ENCODE measurements at places on chromosomes 1 and 21.
A peak's percentile ranks its signal among the peaks of the same experiment; 100 is the strongest.

- no peak for DNase-seq
Measured at GRCh38 chr1:4772294-4773010, 118.0 kb downstream of the AJAP1 start.

GRCh38 chr1:181327796-181328195, 155.5 kb upstream of the CACNA1E start:
- no peak for DNase-seq

- no peak for DNase-seq
Measured at GRCh38 chr1:156887317-156887716, 6.2 kb upstream of the PEAR1 start.

- DNase-seq = no peak
Measured at GRCh38 chr1:119288751-119289150, 79.8 kb upstream of the HAO2 start.

DNA sequence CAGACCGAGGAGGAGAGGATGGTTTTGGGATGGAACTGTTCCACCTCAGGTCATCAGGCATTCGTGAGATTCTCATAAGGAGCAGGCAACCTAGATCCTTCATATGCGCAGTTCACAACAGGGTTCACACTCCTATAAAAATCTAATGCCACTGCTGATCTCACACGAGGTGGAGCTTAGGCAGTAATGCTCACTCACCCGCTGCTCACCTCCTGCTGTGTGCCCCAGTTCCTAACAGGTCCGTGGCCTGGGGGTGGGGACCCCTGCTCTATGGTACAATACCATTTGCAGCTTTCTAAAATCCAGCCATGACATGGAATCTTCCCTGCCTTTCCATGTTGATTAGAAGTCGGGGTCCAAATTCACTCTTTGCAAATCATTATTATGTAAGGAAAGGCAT, 72.1 kb downstream of the TGFBR3 start:
- DNase-seq = no peak

- DNase-seq = no peak
Measured at GRCh38 chr1:169945181-169945580, 51.5 kb upstream of the SCYL3 start.

DNA sequence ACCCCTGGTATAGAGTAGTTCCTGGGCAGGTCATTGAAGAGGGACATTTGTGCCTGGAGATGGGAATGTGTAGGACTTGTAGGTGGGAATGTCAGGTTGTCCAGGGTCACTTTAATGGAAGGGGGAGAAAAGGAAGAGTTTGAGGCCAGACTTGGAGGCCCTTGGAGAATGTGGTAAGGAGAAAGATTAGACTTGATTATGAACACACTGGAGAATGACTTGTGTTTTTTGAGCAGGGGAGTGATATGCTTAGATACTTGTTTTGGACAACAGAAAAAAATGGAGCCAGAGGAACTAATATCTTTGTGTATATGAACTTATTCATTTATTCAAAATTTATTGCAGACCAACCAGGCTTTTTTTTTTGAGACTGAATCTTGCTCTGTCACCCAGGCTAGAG, 17.9 kb downstream of the ELAPOR1 start:
- DNase-seq = no peak

DNA sequence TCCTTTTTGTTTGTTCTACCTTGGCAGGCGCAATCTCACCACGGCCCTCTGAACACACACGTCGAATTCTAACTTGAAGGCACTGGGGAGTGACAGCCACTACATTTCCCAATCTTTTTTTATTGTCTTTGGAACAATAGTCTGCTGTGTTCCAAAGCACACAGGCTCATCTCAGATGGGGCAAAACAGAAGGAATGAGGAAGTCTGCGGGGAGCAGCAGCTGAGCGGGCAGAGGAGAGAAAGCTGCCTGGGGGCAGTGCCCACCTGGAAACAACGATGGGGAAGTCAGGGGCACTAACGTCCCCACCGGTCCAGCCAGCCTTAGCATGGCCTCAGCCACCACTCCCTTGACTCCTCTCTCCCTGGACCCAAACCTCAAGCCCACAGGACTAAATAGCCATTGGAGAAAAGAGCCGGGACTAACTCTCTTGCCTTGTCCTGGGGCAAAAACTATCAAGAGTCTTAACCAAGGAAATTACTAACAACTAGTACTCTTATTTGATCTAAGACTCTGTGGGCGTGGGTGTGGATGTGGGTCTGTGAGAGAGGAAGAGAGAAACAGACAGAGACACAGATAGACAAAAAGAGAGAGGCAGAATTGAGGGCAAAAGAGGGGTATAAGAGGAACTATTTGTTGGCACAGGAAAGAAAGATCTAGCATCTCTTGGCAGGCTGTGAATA, 34.2 kb downstream of the SYF2 start:
- peak; percentile 39 for DNase-seq

GRCh38 chr1:112887599-112888283, 68.3 kb downstream of the SLC16A1 start:
- no peak for DNase-seq

DNA sequence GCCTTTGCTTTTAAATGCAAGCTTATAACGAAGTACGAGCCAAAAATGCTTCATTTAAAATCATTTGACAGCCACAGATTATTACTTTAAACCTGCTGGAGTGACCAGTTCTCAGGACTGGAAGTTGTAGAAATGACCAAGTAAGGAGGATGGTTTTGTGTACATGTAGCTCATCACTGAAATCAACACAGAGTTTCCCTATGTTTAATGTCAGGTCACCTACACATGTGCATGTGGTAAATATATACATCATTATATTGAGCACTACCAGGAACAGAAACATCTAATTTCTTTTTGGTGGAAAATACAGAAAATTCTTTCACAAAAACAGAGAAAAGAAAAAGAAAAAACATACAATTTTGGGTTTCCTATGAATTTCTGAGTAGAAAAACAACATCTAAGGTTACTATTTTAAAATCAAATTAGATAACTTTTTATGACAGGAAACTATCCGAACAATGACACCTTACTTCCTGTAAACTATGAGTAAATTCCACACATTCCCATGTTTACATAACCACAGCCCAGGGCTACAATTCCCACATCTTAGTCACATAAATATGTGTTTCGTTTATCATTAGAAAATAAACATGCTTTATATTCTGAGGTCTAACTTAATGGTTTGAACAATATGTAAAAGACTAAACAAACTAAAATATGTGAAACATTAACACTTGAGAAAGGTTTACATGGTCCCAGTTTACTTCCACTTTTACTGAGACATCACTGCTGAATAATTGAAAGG, 73.6 kb downstream of the ZNF281 start:
- DNase-seq = no peak

GRCh38 chr1:28642056-28642846, 616 bp downstream of the TAF12 start:
- DNase-seq = peak; percentile 39

- DNase-seq = no peak
Measured at GRCh38 chr1:164668491-164669400, 109.8 kb downstream of the PBX1 start.

DNA sequence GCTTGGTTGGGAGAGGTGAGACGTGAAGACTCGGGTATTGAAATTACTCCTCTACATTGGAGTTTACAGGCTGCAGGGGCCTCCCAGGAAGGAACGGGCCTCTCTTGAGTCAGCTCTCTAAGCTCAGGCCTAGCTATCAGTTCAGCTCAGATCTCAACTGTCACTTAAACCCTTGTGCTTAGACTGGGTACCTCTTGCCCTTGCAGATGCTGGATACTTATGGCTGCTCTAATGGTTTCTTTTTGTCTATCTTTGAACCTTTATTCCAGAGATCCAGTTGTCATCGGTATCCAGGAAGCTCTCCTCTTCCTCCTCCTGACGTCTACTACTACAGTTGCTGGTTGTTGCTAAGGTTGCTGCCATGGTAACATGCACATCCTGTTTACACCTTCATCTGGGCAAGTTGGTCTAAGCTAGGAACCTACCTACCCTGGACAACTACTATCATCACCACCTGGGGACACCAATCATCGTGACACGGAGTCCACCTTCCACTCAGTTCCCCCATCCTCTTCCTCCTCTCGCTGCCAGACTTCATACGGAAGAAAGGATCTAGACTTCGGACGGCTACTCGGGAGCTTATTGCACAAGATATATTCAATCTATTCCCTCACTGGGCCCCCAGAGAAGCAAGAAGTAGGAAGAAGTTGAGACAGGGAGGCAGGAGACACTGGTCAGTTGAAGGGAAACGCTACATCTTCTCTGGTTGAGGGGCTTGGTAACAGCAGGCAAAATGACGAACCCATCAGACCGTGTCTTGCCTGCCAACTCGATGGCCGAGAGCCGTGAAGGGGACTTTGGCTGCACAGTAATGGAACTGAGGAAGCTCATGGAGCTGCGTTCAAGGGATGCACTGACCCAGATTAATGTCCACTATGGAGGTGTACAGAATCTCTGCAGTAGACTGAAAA, 56.1 kb downstream of the ATP2B4 start:
- no peak for DNase-seq

DNA sequence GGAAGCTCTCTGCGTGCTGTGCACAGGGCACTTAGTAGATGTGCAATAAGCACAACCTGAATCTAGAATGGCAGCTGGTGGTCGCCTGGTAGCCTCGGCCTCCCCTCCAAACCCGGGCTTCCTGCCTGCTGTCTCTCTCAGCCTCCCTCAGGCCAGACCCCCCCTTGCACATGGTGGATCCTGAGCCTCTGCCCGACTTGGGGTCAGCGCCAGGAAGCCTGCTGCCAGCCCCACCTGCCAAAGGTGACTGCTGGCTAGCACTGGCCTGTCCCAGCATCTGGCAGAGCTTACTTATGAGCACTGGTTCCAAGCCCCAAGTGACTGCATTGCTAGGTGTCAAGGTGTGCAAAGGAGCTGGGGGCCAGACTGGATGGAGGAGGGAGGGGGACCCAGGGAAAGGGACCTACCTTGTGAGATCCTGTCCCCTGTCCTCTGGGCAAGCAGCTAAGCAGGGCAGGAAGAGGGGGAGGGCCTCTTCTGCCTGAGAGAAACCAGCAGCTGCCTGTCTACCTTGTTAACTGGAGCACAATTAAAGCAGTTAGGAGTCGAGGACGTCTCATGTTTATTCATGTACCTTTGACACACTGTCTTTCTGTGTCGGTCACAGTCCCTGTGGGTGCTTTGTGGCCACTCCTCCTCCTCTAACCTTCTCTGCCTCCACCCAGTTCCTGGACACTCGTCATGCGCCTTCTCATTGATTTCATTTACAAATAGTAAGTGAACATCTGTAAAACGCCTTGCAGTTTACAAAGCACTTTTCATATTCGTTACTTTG, 100.9 kb downstream of the DDX20 start:
- DNase-seq = no peak

- DNase-seq = no peak
Measured at GRCh38 chr21:20698585-20698984, 299.6 kb upstream of the NCAM2 start.

DNA sequence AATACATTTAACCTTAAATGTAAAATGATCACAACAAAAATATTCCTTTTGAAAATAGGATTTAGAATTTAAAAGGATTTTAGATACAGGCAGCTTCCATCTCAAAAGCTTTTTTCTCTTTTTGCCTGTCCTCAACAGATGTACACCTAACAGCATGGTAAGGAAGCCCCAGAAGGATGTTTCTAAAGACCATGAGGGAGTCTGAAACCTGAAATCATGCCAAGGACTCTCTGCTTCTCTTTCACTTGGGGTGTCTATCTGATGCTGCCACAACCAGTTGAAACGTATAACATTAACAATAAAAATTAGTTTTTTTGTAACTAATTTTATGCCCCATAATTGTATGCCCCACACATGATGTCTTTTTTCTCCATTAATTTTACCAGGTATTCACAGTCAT, 5.4 kb upstream of the ZNF281 start:
- DNase-seq = no peak

GRCh38 chr21:37765221-37765900, 150.9 kb downstream of the KCNJ6 start:
- DNase-seq = no peak

- DNase-seq = no peak
Measured at GRCh38 chr1:226640321-226641136, 92.0 kb downstream of the STUM start.

GRCh38 chr1:101960142-101960541, 36.6 kb downstream of the OLFM3 start:
- DNase-seq = no peak

DNA sequence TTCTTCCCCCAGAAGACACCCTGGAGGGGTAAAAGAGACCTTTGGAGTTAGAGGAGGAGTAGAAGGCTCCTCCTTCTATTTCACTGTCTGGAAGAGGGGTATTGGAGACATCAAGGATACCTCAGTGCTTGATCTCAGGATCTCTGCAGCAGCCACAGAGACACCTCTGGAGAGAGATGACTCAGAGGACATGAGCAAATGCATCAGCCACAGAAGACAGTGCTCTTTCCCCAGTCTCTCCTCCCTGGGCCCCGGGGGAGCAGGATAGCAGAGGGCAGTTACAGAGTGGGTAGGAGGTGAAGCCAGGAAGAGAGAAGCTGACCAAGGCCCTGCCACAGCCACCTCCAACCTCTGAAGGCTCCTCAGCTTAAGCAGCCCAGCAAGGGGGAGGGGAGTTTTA, 15.3 kb upstream of the TEDDM1 start:
- no peak for DNase-seq

DNA sequence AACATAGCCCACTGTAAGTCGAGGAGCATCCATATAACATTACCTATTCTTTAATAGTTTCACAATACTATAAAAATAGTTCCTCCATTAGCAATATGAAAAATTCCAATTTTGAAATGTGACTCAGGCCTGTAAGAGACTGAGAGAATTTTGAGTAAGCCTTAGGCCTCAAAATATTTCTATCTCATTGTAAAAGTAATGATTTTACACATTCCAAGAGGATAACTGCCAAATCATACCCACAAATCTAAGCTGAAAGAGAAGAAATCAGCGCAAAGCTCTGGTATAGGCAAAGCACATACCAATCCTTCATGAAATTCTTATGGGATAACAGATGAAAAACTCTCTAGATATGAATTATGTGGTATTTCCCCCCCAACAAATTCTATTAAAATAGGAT, 144.1 kb downstream of the CDC42BPA start:
- no peak for DNase-seq

DNA sequence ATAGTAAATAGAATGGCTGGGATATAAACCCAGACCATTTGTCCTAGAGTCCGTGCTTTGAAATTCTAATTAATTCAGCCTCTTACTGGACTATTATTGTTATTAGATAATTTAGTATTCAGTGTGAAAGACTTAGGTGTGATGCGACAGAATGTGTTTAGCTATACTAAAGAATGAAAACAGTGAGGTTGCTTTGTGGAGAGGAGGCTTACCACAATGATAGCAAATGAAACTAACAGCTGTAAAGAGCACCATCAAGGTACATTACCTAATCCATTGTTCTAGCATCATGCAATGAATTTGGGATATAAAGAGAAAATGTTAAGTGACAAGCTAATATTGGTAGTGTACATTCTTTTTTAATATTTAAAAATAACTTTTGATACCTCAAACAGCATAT, 911.1 kb downstream of the KCNT2 start:
- DNase-seq = no peak
